ENCODE measurements at places on chromosomes 11 and 22. TPM values are rescaled to one million over a fixed set of nuclear protein-coding genes. Genes with fewer than 3 reads are reported as not detected.
A peak's percentile ranks its signal among the peaks of the same experiment; 100 is the strongest.

- H3K4me3 ChIP-seq, result peak overlapping the region; percentile 23
- DNase-seq, result peak; percentile 94
- no peaks in the 10 kb centered on the region for H3K36me3 ChIP-seq
- peaks cover 66% of the 10 kb centered on the region for H3K4me1 ChIP-seq
- no peaks in the 10 kb centered on the region for H3K27me3 ChIP-seq
These were observed 39.6 kb downstream of the NUMA1 start for GRCh38 chr11:72040491-72041363.

- no peak overlapping the region for H3K4me3 ChIP-seq
- H3K27ac ChIP-seq, result no peak overlapping the region
- H3K36me3 ChIP-seq, result peaks cover 53% of the 10 kb centered on the region
- H3K4me1 ChIP-seq, result no peaks in the 10 kb centered on the region
- DNase-seq, result no peak
These were observed 25.1 kb downstream of the FBXO7 start for GRCh38 chr22:32499666-32500065.

DNA sequence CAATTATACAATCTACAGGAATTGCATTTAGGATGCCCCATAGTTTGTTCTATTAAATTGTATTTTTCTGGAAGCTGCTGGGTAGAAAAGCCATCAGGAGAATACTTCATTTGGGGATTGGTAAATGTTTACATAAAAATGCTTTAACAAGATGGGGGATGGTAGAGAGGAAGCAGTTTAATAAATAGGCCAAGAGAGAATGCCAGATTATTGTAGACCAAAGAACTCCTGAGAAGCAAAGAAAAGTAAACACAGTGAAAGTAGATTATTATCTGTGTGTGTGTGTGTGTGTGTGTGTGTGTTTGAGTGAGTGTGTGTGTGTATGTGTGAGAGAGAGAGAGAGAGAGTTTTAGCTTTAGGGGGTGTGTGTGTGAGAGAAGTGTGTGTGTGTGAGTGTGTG lies 820.4 kb upstream of the CCDC90B start:
- H3K4me3 ChIP-seq, result no peak overlapping the region
- H3K36me3 ChIP-seq, result no peaks in the 10 kb centered on the region
- H3K4me1 ChIP-seq, result no peaks in the 10 kb centered on the region
- no peak overlapping the region for H3K27ac ChIP-seq

DNA sequence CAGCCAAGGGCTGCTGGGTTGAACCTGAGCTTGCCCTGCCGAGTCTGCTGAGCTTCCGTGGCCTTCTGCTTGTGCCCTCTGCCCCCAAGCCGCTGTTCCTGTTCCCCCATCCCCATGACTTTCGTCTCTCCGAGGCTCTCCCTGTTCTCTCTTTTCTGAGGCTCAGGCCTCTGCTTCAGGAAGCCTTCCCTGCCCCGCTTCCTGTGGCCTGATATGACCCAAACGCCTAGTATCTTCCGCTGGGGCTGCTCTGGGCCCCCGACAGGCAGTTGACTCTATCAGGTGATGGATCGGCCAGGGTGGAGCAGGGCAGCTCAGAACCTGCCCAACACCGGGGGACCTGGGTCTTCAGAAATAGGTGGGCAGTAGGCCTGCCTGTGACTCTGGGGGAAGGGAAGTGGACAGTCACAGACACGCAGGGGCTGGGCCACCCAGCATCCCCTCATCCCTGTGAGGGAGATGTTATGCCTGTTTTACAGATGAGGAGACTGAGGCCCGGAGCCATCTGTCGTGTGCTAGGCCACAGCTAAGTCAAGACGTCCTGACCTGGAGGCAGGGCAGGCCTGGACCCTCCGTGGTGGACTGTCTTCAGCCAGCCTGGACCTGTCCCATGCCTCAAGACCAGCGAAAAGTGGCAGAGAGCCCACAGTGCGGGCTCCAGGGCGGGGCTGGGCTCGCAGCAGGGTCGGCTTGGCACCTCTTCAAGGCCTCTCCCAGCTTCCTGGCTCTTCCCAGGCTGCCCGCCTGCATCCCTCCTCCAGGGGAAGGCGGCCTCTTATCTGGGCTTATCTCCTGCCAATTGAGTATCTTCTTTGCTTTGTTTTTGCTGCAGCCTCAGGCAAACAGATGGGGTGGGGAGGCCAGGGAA lies 16.2 kb downstream of the BAD start:
- H3K27me3 ChIP-seq, result no peaks in the 10 kb centered on the region
- H3K27ac ChIP-seq, result peak overlapping the region; percentile 96
- H3K4me1 ChIP-seq, result peaks cover 38% of the 10 kb centered on the region
- H3K4me3 ChIP-seq, result peak overlapping the region; percentile 92

- no peak for DNase-seq
- no peak overlapping the region for H3K4me3 ChIP-seq
- H3K4me1 ChIP-seq, result peaks cover 35% of the 10 kb centered on the region
These were observed 14.9 kb downstream of the FZD4 start for GRCh38 chr11:86940122-86940777.

GRCh38 chr22:29998627-29999384 lies 81.5 kb upstream of the HORMAD2 start:
- no peak overlapping the region for H3K4me3 ChIP-seq
- peaks cover 21% of the 10 kb centered on the region for H3K36me3 ChIP-seq
- H3K4me1 ChIP-seq, result no peaks in the 10 kb centered on the region
- H3K27ac ChIP-seq, result no peak overlapping the region
- H3K27me3 ChIP-seq, result no peaks in the 10 kb centered on the region
- no peak for DNase-seq

DNA sequence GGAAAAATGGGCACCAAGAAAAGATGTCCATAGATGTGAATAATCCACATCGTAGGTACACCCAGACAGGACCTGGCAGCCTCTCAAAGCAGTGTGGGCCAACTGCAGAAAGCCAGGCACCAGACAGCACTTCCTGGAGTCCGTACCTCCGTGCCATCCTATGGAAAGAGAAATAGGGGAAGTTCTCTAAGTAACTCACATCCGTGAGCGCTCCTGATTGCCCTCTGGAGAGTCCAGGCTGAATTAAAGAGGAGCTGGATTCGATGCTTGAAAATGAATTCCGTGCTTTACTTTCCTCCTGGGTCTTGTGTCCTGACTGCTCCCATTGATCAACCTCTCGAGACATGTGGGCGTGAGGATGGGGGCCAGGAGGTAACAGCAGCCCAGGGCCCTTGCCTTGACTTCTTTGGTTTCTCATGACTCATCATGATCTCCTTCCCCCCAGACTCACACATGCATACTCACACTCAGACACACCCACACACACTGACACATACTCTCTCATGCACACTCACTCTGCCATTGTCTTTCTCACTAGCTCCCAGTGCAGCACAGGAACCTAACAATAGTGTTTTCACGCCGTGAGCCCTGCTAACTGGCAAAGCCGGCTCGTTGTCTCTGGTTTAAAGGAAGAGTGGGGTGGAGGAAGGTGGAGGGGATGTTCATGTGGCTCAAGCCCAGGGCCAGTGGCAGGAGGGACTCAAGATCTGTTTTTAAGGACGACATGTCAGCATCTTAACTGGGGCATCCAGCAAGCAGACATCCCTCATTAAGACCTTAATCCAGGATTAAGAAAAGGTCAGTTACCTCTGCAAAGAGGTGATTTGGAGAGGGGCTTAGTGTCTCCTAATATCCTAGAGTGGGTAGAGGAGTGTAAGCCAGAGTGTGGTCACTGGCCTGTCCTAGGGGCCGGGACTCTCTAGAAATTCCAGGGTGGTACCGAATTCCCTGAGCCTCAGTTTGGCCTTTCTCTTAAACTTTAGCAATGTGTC lies 104.2 kb downstream of the SCN3B start:
- H3K4me3 ChIP-seq, result no peak overlapping the region
- no peaks in the 10 kb centered on the region for H3K27me3 ChIP-seq
- H3K4me1 ChIP-seq, result no peaks in the 10 kb centered on the region
- H3K27ac ChIP-seq, result no peak overlapping the region

GRCh38 chr11:34012734-34013133 lies 38.8 kb upstream of the CAPRIN1 start:
- no peak for DNase-seq
- no peak overlapping the region for H3K4me3 ChIP-seq
- H3K27ac ChIP-seq, result no peak overlapping the region
- no peaks in the 10 kb centered on the region for H3K36me3 ChIP-seq

DNA sequence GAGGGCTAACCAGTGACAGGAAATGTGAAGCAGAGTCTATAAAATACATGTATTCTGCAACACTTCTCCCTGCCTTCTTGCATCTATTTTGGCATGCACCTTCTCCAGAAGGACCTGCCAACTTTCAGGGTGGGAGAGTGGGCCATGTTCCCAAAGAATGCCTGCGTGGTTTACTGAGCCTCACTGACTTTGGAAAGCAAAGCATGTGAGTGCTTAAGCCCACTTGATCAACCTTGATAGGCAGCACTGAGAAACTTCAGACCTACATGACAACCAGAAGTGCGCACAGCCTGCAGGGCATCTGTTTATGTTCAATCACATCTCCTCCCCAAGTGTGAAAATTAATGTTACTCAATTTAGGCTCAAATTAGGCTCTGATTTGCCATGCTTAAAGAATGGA lies 69.2 kb downstream of the AMOTL1 start:
- no peaks in the 10 kb centered on the region for H3K27me3 ChIP-seq
- no peak for DNase-seq
- H3K4me1 ChIP-seq, result peaks cover 22% of the 10 kb centered on the region
- no peak overlapping the region for H3K4me3 ChIP-seq
- no peak overlapping the region for H3K27ac ChIP-seq

GRCh38 chr11:19447150-19447566 lies 206.4 kb upstream of the E2F8 start:
- H3K27me3 ChIP-seq, result no peaks in the 10 kb centered on the region
- H3K36me3 ChIP-seq, result no peaks in the 10 kb centered on the region
- H3K4me1 ChIP-seq, result no peaks in the 10 kb centered on the region
- DNase-seq, result no peak

DNA sequence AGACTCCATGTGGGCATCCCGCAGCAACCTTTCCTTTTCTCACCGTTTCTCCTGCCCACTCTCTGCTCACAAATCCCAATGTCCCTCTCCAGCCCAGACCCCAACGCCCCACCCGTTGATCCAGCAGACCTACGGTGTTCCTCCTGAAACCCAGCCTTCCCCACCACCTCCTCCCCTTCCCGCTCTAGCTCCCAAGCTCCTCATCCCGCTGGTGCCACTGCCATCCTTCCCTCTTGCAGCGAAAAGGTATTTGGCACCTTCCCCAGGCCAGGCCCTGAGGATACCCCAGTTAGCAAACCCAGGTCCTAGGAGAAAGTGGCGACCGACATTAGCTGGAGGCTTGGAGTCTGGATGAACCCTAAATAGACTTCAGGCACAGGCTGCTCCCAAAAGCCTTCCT lies 84.0 kb upstream of the RTL6 start:
- peak; percentile 10 for DNase-seq
- no peak overlapping the region for H3K27ac ChIP-seq
- no peak overlapping the region for H3K4me3 ChIP-seq
- no peaks in the 10 kb centered on the region for H3K36me3 ChIP-seq
- no peaks in the 10 kb centered on the region for H3K27me3 ChIP-seq
- H3K4me1 ChIP-seq, result no peaks in the 10 kb centered on the region

DNA sequence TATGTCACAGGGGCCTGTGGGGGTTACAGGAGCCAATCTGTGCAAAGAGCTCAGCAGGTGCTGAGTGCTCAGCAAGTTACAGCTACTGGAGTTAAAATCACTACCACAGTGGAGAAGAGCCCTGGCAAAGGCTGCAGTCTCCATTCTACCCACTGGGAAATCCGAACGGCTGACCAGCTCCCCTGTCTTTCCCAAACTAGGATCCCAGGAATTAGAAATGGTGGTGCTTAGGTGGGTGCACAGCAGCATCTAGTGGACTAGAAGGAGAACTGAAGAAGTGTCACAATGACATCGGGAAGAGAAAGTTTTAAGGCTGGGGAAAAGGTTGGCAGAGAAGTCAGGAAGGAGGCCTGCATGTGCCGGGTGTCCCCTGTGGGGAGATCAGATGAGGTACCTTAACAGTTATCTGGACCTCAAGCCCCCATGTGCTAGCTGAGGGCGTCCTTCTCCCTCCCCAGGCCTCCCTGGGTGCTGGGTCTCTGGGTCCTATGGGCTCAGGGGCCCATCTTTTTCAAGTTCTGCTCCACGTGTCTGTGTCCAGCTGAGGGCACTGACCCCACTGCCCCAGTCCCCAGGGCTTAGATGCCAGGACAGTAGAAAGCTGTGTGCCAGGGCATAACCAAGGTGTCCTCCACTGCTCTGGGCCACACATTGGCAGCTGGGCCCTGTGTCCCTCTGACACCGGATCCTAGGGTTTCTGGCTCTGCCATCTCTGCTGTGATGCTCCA lies 1.9 kb downstream of the PIWIL3 start:
- no peak overlapping the region for H3K27ac ChIP-seq
- peaks cover 9% of the 10 kb centered on the region for H3K4me1 ChIP-seq
- no peaks in the 10 kb centered on the region for H3K36me3 ChIP-seq
- no peak for DNase-seq

DNA sequence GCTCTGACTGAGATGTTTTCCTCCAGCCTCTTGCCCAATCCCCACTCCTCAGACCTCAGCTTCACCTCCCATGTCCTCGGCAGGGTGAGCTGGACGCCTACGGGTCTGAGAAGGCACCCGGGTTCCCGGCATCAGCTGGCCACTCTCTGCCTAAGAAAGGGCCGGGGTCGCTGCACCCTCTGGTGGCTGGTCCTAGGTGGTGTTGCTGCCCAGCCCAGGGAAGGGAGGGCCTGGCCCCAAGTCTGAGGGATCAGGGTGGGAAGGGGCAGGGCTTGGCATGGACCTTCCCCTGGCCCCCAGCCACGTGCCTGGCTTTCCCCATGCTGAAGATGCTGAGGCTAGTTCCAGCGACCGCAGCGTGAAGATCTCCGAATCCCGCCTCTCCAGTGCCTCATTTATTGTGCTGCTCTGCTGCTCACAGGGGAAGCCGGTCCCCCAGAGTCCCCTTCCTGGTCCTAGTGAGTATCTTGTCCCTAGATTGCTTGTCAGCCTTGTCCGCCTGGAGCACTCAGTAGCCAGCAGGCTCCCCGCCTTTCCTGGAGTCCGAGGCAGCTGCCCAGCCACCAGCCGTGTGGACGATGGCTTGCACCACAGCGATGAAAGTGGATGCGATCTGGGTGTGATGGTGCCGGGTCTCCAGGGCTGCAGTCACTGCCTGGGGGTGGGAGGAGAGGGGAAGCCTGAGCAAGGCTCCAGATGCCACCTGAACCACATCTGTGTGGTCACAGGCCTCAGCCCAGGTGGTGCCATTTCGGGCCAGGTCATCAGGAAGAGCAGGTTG lies 2.9 kb upstream of the GGT5 start:
- no peaks in the 10 kb centered on the region for H3K27me3 ChIP-seq
- no peak overlapping the region for H3K4me3 ChIP-seq
- peak; percentile 94 for DNase-seq
- peak overlapping the region; percentile 93 for H3K27ac ChIP-seq
- H3K36me3 ChIP-seq, result no peaks in the 10 kb centered on the region

Gene TSPAN32
- total RNA-seq, result 3.2 TPM

Gene TCF20
- total RNA-seq, result 27.5 TPM

Gene DSCAML1
- 0.30 TPM for total RNA-seq

Gene SCUBE1
- 19.2 TPM for total RNA-seq

Gene CYP2D6
- total RNA-seq, result 1.9 TPM

Gene APOBEC3H
- total RNA-seq, result 0.78 TPM

Gene PRR33
- total RNA-seq, result not detected

Gene ISX
- total RNA-seq, result not detected

Gene WNT11
- 1.7 TPM for total RNA-seq

Gene GRAP2
- total RNA-seq, result 7.8 TPM
